ENCODE measurements at places on chromosomes 1 and 21.

DNA sequence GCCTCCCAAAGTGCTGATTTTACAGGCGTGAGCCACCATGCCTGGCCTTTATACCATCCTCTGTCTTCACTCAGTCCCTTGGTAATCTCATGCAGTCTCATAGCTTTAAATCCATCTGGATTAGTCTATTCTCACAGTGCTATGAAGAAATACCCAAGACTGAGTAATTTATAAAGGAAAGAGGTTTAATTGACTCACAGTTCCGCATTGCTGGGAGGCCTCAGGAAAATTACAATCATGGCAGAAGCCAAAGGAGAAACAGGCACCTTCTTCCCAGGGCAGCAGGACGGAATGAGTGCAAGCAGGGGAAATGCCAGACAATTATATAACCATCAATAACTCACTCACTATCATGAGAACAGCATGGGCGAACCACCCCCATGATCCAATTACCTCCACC, 49.1 kb upstream of the CPLANE2 start:
- DNase-seq, result no peak

DNA sequence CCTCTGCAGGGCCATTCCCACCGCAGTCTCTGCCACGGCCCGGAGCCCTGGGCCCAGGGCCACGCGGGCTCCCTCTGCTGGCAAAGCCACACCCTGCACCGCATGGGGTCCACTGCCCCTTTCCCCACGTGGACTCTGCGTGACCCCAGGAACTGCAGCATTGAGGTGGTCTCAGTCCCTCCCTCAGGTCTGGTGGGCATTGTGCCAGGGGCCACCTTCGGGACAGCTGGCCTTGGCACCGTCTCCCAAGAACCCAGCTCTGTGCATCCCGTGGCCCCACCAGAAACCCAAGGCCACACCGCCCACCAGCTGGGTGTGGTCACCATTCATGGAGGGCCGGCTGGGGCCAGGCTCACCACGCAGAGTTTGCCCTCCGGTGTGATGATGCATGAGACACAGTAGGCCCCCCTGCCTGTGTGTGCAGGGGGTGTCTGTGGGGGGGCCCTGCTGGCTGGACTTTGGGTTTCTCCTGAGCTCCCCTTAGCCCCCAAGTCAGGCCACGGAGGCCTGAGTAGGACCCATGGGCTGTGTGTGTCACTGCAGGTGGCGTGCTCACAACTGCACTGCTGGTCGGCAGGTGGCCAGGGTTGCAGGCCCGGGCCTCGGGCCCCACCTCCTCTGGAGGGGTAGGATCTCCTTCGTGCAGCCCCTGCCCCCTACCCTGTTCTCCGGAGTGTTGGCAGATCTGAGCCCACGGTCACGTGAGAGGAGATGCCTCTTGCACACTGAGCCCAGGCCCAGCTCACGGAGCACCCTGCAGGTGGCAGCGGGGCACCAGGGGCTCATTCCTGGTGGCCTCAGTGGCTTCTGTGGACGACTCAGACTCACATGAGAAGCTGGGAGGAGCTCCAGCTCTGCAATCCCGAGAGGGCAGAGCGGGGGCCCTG, 5.8 kb downstream of the VWA1 start:
- no peak for DNase-seq

- no peak for DNase-seq
Observed at GRCh38 chr1:236416165-236416564, 22.1 kb downstream of the EDARADD start.

- DNase-seq, result no peak
Observed at GRCh38 chr1:47624531-47624930, 186.7 kb downstream of the FOXD2 start.

DNA sequence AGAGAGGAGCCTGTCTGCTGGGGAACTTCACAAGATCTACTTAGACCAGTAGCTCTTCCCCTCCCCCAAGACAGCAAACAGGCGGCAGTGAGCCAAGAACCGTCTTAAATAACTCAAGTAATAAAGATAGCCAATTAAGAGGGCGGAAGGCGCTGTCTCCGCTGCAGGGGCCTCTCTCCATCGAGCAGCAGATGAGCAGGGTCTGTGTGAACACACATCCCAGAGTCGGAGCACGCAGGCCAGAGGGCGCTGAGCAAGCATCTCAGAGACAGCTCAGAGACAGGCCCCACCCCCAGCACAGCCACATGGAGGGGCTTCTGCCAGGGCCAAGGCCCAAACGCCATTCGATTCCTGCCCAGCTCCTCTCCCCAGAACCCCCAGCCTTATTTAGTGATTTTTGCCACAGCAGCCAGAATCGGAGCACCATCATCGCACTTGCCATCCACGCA, 11.1 kb downstream of the IFFO2 start:
- no peak for DNase-seq

Data from Right ventricle myocardium inferior (tissue), 1 donor.